Umbilical cord (tissue), 2 donors: ENCODE measurements at places on chromosomes 13 and 19.

DNA sequence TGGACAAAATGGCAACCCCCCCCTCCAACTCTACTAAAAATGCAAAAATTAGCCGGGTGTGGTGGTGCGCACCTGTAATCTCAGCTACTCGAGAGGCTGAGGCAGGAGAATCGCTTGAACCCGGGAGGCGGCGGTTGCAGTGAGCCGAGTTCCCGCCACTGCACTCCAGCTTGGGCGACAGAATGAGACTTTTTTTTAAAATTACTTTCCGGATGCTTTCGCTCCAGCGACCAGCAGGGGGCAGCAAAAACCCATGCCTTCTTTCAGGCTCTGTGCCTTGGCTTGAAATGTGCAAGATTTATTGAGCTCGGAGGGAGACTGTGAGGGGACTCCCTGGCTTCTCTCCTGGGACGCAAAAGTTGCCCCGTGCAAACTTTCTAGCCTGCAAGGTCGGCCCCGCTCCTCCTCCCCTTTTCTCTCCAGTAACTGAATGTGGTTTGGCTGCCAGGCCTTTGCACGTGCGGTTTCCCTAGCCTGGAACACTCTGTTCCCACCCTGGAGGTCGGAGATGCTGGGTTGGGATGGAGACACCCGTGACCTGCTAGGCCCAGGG lies 61.4 kb upstream of the NFIC start:
- DNase-seq, result peak; percentile 70

GRCh38 chr13:44758630-44759383 lies 182.7 kb upstream of the TSC22D1 start:
- DNase-seq, result peak; percentile 88

- peak; percentile 13 for DNase-seq
Observed at GRCh38 chr13:98676239-98676638, 76.2 kb downstream of the SLC15A1 start.

- DNase-seq, result peak; percentile 44
Observed at GRCh38 chr13:46621133-46621532, 68.2 kb downstream of the LRCH1 start.

GRCh38 chr13:73937441-73937840 lies 196.8 kb downstream of the KLF12 start:
- DNase-seq, result no peak

DNA sequence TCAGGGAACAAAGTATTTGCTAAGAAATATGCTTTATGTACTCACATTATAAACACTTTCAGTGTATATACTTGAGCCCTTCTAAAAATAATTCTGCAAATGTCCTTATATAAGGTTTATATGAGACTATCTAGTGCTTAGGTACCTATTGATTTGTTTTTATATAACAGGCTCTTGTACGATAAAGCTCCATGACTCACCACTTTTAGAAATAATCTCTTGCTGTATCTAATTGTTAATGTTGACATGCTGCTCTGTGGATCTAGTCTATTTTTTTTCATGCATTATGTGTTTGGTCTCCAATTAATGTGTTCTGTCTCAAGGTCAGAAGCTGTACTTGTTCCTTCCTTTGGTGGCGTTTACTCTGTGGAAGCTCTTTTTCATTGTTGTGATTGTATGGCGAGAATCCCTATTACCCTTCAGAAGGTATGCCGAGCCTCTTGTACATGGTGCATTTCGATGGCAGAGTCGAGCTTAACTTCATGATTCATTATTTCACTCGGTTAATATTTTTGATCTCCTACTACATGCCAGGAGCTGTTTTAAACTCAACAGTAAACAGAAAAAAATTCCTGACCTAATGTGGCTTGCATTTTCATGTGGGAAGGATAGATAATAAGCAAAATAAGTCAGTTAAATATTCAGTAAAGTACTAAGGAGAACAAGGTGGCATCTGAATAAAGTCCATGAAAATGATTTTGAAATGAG lies 361.6 kb downstream of the COG6 start:
- no peak for DNase-seq

- DNase-seq, result no peak
Observed at GRCh38 chr19:6260912-6261650, 18.7 kb downstream of the MLLT1 start.

GRCh38 chr19:18202778-18203407 lies 949 bp downstream of the RAB3A start:
- DNase-seq, result no peak

- DNase-seq, result no peak
Observed at GRCh38 chr13:110323172-110323891, 16.2 kb downstream of the COL4A2 start.

- DNase-seq, result peak; percentile 67
Observed at GRCh38 chr19:48868114-48868886, at the start of gene PLEKHA4. Gene PLEKHA4, minus strand, starts transcription at chr19:48868617. Its CDS starts 997 bp downstream, at chr19:48867620.

DNA sequence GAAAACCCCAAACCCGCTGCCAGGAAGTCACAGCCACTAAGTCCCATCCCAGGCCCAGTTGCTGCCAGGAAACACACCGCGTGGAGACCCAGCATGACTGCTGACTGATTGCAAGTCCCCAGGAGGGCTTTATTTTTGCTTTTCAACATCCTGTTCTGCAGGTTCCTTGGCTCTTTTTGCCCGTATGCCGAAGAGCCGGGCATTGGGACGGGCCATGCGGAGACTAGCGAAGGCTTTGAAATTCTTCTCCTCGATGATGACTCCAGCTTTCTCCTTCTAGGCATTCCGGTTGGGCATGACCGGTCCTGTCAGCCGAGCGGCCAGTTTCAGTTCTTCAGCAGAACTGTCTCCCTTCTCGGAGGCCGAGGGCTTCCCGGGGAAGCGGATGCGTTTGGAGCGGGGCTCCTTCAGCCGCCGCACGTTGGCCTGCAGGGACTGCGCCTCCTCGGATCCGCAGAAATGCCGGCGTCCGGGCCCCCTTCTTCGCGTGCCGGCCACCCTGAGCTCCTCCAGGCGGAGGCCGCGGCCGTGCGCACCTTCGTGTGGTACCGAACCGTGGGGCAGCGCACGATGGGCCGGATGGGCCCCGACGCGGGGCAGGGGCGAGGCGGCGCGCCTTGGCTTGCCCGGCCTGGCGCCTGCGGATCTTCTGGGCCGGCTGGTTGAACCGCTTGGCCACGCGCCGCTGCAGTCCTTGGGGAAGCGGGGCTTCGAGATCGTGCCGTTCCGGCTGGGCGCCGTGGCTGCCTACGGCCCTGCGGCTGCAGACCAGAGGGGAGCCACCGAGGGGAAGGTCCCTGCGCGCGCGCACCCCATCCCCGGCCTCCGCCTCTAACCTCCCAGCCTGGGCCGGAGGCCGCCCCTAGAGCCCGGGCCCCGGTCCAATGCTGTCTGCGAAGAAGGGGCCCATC lies 15.2 kb downstream of the ZSCAN5C start:
- DNase-seq, result peak; percentile 41

GRCh38 chr13:40095695-40096356 lies 440.4 kb downstream of the COG6 start:
- DNase-seq, result no peak

- no peak for DNase-seq
Observed at GRCh38 chr13:59425211-59425741, 738.5 kb downstream of the DIAPH3 start.

DNA sequence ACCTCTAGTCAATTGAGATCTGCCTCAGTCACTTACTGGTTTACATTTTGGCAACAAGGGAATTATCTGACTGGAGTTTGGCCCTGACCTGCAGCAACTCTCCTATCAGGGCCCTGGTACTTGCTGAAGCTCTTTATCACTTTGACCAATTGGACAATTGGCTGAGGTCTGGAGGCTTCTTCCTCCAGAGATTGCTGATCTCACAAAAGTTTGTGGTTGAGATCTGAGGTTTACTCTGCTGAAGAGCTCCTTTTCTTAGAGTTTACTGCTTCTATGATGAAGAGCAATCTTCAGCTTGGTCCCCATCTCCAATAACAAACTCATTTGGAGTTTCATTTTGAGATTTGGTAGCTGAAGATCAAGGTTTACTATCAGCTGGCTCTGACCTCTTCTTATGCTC lies 276.9 kb upstream of the SGCG start:
- no peak for DNase-seq

- no peak for DNase-seq
Observed at GRCh38 chr13:24038841-24039330, 121.6 kb upstream of the SPATA13 start.

DNA sequence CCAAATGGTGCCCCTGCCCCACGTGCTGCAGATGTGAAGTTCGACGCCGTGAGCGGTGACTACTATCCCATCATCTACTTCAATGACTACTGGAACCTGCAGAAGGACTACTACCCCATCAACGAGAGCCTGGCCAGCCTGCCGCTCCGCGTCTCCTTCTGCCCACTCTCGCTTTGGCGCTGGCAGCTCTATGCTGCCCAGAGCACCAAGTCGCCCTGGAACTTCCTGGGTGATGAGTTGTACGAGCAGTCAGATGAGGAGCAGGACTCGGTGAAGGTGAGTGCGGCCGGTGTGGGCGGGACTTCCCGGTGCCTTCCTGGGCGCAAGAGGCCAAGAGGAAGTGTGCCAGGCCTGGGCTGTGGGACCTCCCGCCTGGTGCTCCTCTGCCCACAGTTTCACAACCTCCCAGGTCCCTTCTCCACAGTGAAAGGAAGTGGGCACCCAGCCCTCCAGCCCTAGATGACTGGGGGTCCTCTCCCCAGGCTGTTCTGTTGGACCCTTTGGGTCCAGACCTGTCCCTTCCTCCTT lies 14.1 kb upstream of the RELB start:
- DNase-seq, result no peak

DNA sequence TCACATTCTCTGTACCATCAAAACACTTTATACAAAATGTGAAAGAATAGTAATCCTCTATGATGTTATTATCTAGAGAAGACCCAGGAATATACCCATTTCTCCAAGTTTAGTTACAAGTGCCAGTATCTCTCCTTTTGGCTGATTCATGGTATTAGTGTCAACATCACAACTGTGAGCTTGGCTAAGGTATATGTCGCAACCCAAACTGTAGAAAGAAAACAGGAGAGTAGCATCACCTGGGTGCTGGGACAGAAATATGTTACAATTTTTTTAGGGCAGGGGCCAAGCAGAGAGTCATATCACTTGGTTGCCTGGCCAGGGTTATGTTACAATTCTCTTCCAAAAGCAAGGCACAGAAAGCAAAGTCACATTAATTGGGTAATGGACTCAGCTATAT lies 127.2 kb upstream of the ZNF91 start:
- no peak for DNase-seq

DNA sequence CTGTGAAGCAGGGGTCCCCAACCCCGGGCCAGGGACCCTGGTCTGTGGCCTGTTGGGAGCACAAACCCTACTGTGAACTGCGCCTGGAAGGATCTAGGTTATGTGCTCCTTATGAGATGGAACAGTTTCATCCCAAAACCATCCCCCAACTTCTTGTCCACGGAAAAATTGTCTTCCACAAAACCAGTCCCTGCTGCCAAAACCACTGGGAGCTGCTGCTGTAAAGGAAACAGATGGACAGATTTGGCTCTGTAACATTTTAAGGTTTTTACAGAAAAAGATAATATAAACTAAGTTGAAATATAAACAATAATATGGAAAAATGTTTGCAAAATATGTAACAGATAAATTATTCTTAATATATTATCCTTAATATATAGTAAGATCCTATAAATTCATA lies 73.7 kb downstream of the COG6 start:
- peak; percentile 3 for DNase-seq

DNA sequence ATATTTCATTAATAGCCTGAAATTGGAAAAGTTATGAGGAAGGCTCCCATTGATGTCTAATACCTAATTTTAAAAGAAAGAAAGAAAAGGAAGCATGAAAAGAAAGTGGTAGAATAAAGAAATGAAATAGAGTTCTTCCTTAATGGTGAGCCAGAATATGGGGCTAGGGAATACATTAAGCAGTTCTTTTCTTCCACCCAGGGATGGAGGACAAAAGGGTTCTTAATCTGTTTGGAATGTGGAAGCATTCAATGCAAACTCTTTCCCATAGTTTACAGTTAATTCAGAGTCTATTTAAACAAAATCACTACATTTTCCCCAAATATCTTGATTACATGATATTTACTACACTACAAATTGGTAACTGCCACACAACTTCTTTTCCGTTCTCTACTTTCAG lies 18.4 kb upstream of the ZMYM2 start:
- DNase-seq, result no peak

- no peak for DNase-seq
Observed at GRCh38 chr19:17755977-17756670, 4.8 kb downstream of the FCHO1 start.

GRCh38 chr19:34766386-34766785 lies 6.6 kb downstream of the ZNF599 start:
- no peak for DNase-seq

GRCh38 chr19:16952046-16952445 lies 63.2 kb downstream of the F2RL3 start:
- no peak for DNase-seq

DNA sequence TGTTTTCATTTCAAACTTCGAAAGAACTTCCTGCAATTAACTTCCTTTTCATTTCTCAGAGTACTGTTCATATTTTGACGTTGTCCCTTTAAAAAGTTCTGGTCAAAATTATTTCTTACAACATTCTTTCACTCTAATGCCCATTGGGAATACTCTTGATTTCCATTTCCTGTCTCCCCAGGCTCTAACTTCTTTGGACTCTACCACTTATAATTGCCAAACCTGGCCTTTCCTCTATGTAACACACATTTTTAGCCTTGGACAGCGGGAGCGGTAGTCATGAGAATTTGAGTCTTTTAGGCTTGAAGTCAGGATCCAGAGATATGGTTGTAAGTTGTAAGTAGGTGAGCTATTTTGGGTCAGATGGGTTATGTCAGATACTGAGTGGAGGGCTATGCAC lies 163.5 kb upstream of the SPRY2 start:
- no peak for DNase-seq

DNA sequence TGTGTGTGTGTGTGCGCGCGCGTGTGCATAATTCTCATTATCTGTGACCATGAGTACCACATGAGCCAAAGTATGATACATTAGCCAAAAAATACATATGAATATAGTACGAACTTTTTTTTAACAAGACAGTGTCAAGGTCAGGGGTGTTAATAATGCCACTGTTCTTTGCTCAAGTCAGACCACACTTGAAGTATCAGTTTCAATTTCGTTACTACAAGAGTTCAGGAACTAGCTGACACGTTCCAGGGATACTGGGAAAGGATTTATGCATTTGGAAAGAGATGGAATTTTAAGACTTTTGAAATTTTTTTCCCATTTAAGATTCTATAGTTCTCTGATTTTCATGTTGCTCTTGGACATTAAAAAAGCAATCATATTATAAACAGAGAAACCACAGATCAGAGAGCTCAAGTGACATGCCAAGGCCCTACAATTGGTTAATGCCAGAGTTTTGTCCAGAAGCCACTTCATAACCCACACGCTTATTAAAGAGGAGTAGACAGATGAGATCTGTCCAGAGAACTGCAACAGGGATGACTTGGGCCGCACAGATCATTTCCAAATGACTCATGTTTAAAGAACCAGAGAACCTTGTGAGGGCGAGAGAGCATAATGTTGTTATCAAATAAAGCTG lies 718.8 kb upstream of the SGCG start:
- peak; percentile 86 for DNase-seq
